ENCODE measurements at places on chromosomes 7 and 10. TPM values are rescaled to one million over a fixed set of nuclear protein-coding genes. Genes with fewer than 3 reads are reported as not detected.

GRCh38 chr7:111931958-111932357 is 274.2 kb downstream of the DOCK4 start:
- H3K4me3 ChIP-seq: no peak overlapping the region
- no peak overlapping the region for H3K27ac ChIP-seq
- peaks cover 6% of the 10 kb centered on the region for H3K36me3 ChIP-seq

GRCh38 chr7:80923211-80923612 is 4.4 kb upstream of the SEMA3C start:
- H3K27me3 ChIP-seq: no peaks in the 10 kb centered on the region
- H3K4me3 ChIP-seq: no peak overlapping the region
- peaks cover 51% of the 10 kb centered on the region for H3K4me1 ChIP-seq
- peaks cover 2% of the 10 kb centered on the region for H3K36me3 ChIP-seq
- peak overlapping the region; percentile 83 for H3K27ac ChIP-seq

DNA sequence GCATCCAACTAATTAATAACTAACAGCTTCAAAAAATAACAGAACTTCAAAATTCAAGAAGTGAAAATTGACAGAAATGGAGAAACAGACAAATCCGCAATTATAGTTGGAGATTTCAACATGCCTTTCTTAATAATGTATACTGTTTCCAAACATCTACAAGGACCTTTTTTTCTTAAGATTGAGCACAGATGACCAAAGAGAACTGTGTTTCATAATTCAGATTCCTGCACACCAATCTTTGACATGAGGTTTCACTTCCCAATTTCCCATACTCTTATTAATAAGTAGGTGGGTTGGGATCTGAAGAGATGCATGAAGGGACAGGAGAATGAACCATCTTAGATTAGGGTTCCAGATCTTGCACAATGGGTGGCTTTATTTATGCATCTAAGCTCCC is 24.9 kb upstream of the GIMAP7 start:
- H3K4me1 ChIP-seq: no peaks in the 10 kb centered on the region
- H3K27ac ChIP-seq: no peak overlapping the region
- H3K4me3 ChIP-seq: no peak overlapping the region
- peaks cover 4% of the 10 kb centered on the region for H3K27me3 ChIP-seq
- no peaks in the 10 kb centered on the region for H3K36me3 ChIP-seq

DNA sequence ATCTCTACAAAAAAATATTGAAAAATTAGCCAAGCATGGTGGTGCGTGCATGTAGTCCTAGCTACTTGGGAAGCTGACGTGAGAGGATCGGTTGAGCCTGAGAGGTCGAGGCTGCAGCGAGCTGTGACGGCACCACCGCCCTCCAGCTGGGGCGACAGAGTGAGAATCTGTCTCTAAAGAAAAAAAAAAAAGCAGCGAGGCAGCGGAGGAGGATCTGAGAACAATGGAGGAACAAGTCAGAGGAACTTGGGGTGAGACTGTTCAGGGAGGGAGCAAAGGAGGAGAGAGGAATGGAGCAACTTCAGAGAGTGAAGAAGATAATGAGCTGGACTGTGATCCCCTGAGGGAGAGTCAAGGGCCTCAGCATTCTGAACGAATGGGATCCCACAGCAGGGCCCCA is 85.4 kb downstream of the MKX start:
- H3K36me3 ChIP-seq: no peaks in the 10 kb centered on the region
- no peak overlapping the region for H3K27ac ChIP-seq
- DNase-seq: no peak
- peaks cover 14% of the 10 kb centered on the region for H3K27me3 ChIP-seq

SORBS1 gene
- total RNA-seq: 25.1 TPM

DNA sequence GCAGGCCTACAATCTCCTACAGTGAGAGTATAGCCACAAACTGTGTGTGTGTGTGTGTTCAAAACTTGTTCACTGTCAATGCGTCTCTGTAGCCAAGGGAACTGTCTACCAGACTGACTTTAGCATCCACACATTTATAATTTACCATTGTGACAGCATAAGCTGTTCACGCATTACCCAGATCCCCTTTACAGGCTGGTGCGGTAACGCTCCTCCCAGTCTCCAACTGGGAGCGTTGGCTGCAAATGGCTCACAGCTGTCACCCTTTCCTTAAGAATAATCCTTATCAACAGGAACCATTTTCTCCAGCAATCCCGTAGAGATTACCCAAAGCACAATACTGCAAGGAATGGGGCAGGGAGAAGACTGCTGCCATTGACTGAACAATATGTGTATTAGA is 199.5 kb downstream of the GPAM start:
- no peaks in the 10 kb centered on the region for H3K36me3 ChIP-seq
- H3K27ac ChIP-seq: no peak overlapping the region
- H3K4me1 ChIP-seq: no peaks in the 10 kb centered on the region
- no peak for DNase-seq
- no peak overlapping the region for H3K4me3 ChIP-seq
- peaks cover 29% of the 10 kb centered on the region for H3K27me3 ChIP-seq

SND1 gene
- 211 TPM for total RNA-seq

DIP2C gene
- 30.6 TPM for total RNA-seq

CALML3 gene
- 0.07 TPM for total RNA-seq

DNA sequence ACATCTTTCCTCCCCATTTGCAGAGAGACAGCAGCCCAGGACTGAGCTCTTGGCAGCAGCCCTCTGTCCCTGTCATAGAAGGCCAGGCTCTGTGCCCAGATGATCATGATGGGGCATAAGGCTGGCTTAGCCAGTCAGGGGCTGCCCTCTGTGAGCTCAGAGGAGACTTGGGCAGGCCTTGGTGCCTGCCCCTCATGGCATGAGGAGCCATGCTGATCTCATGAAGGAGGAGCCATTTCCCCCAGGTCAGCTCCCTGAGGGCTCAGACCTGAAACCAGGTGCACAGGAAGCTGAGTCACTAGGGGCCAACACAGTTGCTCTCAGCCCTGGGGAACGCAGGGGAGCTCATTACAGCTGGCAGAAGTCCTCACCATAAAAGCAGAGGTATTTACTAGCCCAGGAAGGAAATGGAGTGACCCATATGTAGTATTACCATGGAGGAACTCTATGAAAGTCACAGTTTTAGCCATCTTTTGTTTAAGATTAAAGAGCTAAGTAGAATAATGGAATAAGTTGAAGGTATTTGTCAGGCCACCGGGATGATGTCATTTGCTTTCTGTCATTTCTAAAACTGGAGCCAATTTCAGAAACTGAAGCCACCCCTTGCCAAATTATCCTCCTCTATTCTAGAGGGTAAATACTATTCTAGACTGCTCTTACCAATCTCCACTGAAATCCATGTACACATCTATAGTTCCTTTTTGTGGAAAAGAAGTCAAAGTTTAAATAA is 362.4 kb upstream of the ZNF32 start:
- no peak overlapping the region for H3K4me3 ChIP-seq
- peaks cover 22% of the 10 kb centered on the region for H3K4me1 ChIP-seq
- no peaks in the 10 kb centered on the region for H3K36me3 ChIP-seq
- H3K27ac ChIP-seq: no peak overlapping the region

DNA sequence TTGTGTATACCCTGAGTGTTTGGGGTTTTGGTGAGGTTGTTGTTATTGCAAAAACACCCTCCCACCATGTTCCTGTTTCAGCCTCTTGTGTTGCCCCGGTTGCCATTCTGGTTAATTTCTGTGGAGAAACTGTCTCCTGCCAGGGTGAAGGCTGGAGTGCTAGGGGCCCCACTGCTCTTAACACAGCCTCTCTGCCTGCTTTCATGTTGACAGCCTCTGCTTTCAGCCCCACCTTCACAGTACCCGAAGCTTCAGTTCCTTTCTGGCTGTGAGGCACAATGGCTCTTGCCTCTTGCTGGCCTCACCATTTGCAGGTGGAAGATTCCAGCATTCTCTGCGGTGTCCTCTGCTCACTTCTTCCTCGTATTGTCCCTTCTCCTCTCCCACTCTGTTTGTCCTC is 19.2 kb downstream of the SLC18A2 start:
- peaks cover 38% of the 10 kb centered on the region for H3K27me3 ChIP-seq
- H3K4me1 ChIP-seq: peaks cover 6% of the 10 kb centered on the region
- DNase-seq: no peak

DNA sequence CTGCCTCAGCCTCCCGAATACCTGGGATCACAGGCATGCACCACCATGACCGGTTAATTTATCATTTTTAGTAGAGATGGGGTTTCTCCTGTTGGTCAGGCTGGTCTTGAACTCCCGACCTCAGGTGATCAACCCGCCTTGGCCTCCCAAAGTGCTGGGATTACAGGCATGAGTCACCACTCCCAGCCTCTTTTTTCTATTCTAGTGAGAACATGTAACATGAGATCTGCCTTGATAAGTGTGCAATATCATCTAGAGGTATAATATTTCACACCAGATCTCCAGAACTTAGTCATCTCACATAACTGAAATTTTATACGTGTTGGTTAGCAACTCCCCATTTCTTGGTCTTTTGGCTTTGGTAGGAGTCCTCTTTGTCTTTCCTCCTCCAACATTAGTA is 656.9 kb downstream of the CNTNAP2 start:
- H3K36me3 ChIP-seq: no peaks in the 10 kb centered on the region
- H3K4me1 ChIP-seq: no peaks in the 10 kb centered on the region
- peaks cover 6% of the 10 kb centered on the region for H3K27me3 ChIP-seq
- no peak overlapping the region for H3K4me3 ChIP-seq
- no peak for DNase-seq

DNA sequence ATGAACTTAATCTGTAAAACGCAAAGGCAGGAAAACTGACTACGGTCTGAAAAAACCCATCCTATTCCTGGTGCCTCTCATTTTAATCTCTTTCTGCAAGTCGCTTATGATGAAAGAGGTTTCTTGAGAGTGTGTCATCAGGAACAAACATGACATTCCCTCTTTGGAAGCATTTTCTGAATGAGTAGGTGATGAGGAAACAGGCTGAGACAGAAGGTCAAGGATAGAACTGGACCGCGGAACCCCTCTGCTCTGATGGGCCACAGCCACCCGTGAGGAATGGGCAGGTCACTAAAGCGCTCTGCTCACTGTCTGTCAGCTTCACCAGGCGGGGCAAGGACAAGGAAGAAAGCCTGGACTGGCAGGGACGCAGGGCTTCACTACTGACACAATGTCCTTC is 28.6 kb downstream of the BEND7 start:
- peaks cover 13% of the 10 kb centered on the region for H3K4me1 ChIP-seq
- H3K27ac ChIP-seq: no peak overlapping the region
- no peak for DNase-seq
- peaks cover 6% of the 10 kb centered on the region for H3K36me3 ChIP-seq
- no peak overlapping the region for H3K4me3 ChIP-seq

- DNase-seq: no peak
- no peaks in the 10 kb centered on the region for H3K4me1 ChIP-seq
- no peak overlapping the region for H3K27ac ChIP-seq
- peaks cover 5% of the 10 kb centered on the region for H3K36me3 ChIP-seq
- H3K27me3 ChIP-seq: no peaks in the 10 kb centered on the region
These were observed 8.0 kb downstream of the DNAJC1 start for GRCh38 chr10:21995557-21995956.

IQUB gene
- 0.93 TPM for total RNA-seq

ACTL6B gene
- total RNA-seq: not detected

GRCh38 chr7:1380231-1380815 is 78.9 kb downstream of the MICALL2 start:
- DNase-seq: no peak
- no peak overlapping the region for H3K4me3 ChIP-seq
- no peak overlapping the region for H3K27ac ChIP-seq
- peaks cover 37% of the 10 kb centered on the region for H3K27me3 ChIP-seq
- no peaks in the 10 kb centered on the region for H3K4me1 ChIP-seq

ARHGEF35 gene
- total RNA-seq: 14.9 TPM

C10orf62 gene
- total RNA-seq: not detected

MRPL32 gene
- total RNA-seq: 52.0 TPM

DNA sequence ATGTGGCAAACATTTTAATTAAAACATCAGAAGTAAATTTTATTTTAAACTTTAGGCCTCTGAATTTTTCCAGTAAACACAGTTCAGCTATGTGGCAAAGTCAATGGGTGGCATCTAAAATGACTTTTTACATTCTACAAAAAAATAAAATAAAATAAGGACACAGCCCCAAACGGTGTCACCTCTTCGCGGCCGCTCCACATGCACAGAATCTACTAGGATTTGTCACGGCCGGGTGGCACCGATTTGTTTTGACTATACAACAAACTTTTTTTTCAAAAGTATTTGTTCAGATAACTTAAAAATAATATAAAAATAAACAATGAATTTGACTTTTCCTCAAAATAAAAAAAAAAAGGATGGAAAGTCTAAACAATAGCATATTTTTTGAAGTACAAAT is 127.8 kb downstream of the EBF3 start:
- H3K4me1 ChIP-seq: peaks cover 2% of the 10 kb centered on the region
- H3K27me3 ChIP-seq: no peaks in the 10 kb centered on the region
- H3K27ac ChIP-seq: no peak overlapping the region
- no peaks in the 10 kb centered on the region for H3K36me3 ChIP-seq

GRCh38 chr10:24575481-24576002 is 148.1 kb downstream of the ARHGAP21 start:
- H3K4me1 ChIP-seq: peaks cover 18% of the 10 kb centered on the region
- peaks cover 4% of the 10 kb centered on the region for H3K27me3 ChIP-seq
- peak overlapping the region; percentile 26 for H3K27ac ChIP-seq
- peaks cover 3% of the 10 kb centered on the region for H3K36me3 ChIP-seq

SLIT1 gene
- 0.40 TPM for total RNA-seq

MMD2 gene
- total RNA-seq: not detected

DNA sequence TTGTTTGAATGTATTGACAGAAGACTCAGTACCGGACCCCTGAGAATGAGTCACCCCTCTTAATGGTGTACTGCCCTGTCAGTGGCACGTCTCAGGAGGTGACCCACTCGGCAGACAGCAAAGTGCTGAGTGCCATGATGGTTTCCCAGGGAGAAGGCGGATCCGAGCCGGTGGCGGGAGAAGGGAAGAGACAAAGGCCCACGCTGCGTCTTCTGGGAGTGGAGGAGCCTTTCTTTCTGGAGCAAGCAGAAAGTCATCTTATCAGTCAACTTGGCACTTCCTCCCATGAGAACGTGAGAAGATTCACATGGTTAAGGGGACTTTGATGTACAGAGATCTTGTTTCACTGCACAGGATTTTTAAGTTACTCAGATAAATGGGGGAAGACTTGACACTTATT is 14.6 kb upstream of the PPP2R2D start:
- DNase-seq: no peak
- no peak overlapping the region for H3K4me3 ChIP-seq
- H3K4me1 ChIP-seq: peaks cover 2% of the 10 kb centered on the region
- H3K36me3 ChIP-seq: no peaks in the 10 kb centered on the region
- H3K27me3 ChIP-seq: peaks cover 12% of the 10 kb centered on the region

ZCWPW1 gene
- total RNA-seq: 3.4 TPM

GRCh38 chr10:87761892-87762291 is 56.1 kb downstream of the ATAD1 start:
- peaks cover 6% of the 10 kb centered on the region for H3K4me1 ChIP-seq
- H3K36me3 ChIP-seq: peaks cover 26% of the 10 kb centered on the region
- no peak for DNase-seq
- no peak overlapping the region for H3K4me3 ChIP-seq
- H3K27ac ChIP-seq: no peak overlapping the region

- peaks cover 5% of the 10 kb centered on the region for H3K36me3 ChIP-seq
- H3K4me1 ChIP-seq: peaks cover 11% of the 10 kb centered on the region
- no peak for DNase-seq
- no peak overlapping the region for H3K4me3 ChIP-seq
- H3K27ac ChIP-seq: no peak overlapping the region
- H3K27me3 ChIP-seq: no peaks in the 10 kb centered on the region
These were observed 301.3 kb upstream of the BMPER start for GRCh38 chr7:33604056-33604455.

Data from mesothelial cell of epicardium (in vitro differentiated cells).